Stimulated activated CD4-positive, alpha-beta T cell treated with anti-CD3 and anti-CD28 coated beads, Interleukin-15, amount 100 ng/mL, for 1 hour (primary cell): ENCODE measurements at places on chromosomes 2 and 18.
A peak's percentile ranks its signal among the peaks of the same experiment; 100 is the strongest.

DNA sequence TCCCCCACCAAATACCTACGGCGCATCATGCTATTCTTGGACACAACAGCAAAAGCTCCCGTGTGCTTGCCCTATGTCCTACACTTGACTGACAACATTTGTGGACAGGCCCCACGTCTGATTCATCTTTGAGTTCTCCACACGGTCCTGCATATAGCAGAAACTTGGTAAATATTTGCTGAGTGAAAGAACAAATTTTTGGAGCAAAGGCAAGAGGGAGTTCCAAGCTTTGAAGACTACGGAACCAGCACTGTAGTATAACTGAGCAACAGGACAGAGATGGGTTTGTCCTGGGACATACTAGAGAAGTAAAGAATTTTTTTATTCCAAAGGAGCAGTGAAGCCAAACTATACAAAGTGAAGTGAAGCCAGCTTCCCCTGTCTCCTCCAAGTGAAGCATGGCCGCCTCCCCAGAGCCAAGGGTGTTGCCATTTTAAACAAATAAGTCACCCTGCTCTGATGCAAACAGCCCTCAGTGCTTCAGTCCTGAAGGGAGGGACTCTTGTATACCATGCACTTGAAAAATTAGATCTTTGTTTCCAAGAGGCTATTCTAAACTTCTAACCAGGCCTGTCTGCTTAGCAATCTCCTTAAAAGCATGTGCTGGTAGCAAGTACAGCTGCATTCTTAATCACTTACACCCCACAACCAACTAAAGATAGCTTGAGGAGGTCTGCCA, 35.9 kb downstream of the SPRED2 start:
- DNase-seq, result no peak

GRCh38 chr2:75480971-75481836, 79.5 kb downstream of the EVA1A start:
- DNase-seq, result no peak

DNA sequence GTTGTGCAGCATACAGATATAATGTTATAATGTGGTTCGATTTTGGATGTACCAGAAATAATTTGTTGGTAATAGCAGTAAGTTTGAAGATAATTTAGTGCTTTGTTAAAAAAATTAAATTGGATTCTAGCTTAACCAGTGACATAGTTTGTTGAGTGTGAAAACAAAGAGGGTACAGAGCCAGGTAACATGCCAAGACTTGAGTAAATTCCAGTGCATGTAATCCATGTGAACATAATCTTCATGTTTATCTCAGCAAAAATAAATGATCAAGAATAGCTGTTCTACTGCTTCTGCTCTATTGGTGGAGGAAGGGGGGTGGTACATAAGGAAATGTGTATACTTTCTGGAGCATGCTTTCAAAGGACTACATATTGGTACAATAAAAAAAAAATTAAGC, 165.8 kb downstream of the DNAH7 start:
- DNase-seq, result no peak

DNA sequence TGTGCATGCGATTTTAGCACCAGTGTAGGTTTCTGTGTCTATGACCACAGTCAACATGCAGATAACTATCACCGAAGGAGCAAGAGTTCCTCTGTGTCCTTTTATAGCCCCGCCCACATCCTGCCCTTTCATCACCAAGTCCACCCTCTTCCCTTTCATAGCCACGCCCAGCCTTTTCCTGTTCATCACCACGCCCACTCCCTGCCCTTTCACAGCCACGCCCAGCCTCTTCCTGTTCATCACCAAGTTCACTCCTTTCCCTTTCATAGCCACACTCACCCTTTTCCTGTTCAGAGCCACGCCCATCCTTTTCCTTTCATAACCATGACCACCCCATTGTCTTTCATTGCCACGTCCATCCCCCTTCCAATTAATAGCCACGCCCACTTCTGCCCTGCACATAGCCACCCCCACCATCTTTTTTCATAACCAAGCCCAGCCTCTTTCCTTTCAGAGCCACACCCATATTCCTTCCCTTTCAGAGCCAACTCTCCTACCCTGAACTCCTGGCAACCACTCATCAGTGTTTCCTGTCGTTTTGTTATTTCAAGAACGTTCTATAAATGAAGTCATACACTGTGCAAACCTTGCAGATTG, 273.9 kb downstream of the MYT1L start:
- no peak for DNase-seq

GRCh38 chr18:79378536-79379250, 17.0 kb upstream of the NFATC1 start:
- peak; percentile 81 for DNase-seq

- no peak for DNase-seq
Observed at GRCh38 chr2:3141696-3142095, 235.9 kb downstream of the EIPR1 start.

DNA sequence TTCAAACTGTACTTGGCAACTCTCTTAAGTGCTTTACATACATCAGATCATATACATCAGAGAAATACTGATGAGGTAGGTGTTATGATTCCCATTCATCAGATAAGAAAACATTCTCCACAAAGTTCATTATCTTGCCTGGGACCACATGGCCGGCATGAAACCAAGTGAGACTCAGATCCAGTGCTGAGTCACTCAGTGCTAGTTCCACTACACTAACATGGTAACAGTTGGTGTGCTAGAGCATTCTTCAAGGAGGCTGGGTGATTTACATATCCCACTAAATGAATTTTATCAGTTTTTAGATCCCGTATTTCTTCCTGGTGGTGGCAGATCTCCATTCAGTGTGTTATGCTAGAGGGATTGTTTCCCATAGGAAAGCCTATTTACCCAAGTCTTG, 772.0 kb downstream of the CNTNAP5 start:
- DNase-seq, result no peak

DNA sequence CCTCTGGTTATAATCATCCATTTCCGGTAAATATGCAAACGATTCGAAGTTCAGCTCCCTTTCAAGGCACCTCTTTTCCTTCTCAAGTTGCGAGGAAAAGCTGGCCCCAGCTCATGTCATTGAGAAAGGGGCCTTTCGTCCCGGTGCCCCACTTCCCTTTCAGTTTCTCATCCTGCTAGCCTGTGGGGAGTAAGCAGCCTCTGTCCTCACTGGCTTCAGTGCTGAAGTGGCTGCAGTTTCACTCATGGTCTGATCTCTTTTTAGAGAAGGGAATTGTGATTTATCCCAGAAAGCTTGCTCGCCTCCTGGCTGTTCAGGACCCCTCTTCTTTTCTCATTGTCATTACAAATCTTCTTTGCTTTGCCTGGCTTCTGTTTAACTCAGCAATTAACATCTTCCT, 207.5 kb downstream of the NR4A2 start:
- no peak for DNase-seq

DNA sequence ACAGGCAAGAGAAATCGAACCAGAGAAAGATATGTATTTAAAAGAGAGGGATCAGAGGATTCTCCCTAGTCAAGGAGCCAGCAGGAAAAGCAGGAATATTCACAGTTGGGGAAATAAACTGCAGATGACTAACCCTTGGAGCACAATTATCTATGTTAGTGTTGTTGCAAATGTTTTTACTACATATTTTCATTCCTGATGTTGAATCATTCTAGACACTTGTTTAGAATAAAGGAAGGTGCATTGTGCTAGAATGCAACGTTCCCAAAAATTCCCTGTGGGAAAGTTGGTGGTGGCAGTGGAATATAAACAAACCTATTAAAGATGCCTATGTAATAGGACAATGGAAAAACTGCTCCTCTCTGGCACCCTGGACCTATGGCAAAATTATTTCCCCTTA, 63.3 kb downstream of the DTNA start:
- no peak for DNase-seq

DNA sequence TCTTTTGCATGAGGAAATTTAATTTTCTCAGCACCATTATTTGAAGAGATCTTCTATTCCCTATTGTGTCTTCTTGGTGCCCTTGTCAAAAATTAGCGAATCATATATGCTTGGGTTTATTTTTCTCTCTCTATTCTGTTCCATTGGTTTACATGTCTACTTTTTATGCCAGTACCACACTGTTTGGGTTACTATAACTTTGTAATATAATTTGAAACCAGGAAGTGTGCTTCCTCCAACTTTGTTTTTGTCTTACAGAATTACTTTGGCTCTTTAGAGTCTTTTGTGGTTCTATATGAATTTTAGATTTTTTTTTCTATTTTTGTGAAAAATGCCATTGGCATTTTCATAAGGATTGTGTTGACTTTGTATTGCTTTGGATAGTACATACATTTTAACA, 17.6 kb downstream of the ALMS1 start:
- DNase-seq, result no peak

GRCh38 chr2:136111711-136112110, 6.2 kb downstream of the CXCR4 start:
- DNase-seq, result no peak

DNA sequence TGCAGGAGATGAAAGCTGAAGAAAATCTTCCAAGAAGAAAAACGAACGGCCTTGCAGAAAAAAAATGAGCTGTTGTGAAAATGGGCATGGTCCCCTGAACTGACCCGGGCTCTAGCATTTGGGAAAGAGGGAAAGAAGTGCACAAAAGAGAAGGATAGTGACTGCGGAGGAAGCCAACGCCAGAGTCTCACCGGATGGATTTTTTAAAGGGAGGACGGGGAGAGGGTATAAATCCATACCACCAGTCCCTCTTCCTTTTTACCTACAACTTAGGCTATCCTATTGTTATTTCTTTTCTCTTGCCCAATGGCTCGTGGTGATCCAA, 601 bp downstream of the WDR35 start:
- no peak for DNase-seq

DNA sequence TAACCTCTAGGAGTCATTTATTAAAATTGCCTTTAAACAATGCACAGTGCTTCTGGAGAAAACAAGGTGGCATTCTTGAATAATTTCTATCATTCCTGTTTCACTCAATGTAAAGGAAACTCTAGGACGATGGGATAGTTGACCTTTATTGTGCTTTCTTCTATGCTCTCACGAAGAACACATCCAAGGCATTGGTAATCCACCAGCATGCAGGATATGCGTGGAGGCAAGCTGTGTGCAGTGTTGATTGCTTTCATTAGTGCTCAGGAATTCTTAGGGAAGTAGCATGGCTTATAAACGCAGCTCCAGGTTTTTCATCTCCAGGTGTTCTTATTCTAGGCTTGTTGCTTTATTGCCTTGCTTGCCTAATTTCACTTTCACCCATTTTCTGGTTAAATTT, 58.4 kb upstream of the CAVIN2 start:
- no peak for DNase-seq
